ENCODE measurements at places on chromosomes 4 and X. TPM values are rescaled to one million over a fixed set of nuclear protein-coding genes. Genes with fewer than 3 reads are reported as not detected.

The NLGN4X gene
- 13.7 TPM for polyA plus RNA-seq

DNA sequence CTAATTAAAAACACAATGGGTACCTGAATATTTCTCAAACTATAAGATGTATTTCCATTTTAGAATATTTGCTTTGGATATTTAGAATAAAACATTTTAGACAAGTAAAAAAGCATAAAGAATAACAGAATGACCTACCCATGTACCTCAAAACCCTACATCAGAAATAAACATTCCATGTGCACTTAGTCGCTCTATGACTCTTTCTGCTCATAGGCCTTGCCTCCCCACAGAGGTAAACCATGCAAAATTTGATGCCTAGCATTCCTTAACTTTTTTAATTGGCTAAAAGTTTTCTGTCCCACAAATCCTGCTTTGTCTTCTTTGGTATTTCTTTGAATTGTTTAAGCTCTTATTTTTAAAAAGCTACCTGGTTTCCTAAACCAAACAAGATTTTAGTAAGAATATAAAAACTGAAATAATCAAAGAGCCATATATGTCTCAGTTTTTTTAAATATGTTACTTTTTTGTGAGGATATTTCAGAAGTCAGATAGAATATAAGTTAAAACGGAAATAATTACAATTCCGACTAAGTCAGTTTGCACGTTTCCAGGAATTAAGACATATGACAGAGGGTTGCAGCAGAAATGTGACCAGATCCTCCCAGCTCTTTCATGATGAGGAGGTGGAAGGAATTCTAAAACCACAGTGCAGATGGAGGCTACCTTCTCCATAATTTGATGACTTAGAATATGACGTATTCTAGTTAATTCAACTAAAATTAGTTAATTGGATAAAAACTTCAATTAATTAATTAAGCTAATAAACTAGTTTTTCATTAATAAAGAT lies 102.5 kb downstream of the FIP1L1 start:
- DNase-seq = no peak

DNA sequence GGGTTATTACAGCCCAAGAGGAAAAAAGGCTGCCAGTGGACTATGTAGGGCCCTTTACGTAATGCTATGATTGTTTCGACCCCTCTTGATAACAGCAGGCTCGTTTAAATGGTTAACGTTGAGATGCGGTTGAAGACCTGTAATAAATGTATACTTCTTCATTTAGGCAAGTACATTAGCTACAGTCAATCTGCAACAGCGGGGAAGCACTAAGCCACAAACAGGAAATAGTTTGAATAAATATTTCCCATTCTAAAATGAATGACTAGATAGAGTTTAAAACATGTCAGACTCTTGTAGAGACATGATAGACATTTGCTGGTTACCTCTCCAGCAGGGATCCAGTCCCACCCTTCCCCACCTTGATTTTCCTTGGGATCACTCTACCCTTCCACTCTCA lies 38.1 kb upstream of the STIM2 start:
- no peak for DNase-seq

The CFI gene
- polyA plus RNA-seq = 84.7 TPM

DNA sequence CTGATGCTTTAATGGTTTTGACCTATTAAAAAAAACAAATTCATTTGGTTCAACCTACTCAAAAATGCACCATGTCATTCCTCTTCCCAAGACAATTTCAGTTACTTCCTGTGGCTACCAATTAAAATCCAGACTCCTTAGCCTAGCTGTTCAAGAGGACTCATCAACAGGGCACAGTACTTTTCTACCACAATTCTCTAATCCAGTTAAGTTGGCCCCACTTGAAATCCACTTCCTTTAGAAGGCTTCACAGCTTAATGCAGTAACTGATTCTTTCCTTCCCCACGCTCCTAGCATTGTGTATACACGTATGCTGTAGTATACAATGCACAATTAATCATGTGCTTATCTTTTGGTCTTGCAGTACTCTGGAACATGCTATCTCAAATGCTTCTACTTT lies 129.8 kb downstream of the UGT8 start:
- no peak for DNase-seq

The RFC1 gene
- polyA plus RNA-seq = 79.7 TPM

GRCh38 chrX:122816288-122816687 lies 367.8 kb upstream of the GRIA3 start:
- DNase-seq = no peak

DNA sequence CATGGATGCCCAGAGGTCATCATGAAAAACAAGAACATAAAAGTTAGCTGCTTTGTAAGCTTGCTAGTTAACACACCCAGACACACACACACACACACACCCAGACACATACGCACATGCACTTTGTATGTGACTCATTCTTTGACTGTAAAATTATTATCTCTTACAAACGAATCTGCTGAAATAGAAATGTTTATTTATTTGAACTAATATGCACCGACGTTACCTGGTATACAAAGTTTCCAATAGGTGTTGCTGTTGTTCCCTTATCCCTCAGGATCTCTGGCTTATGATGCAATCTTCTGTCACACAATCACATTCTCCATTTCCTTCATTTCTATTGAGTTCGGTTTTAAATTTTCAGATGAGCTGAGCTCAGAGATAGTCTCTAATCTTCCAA lies 209.3 kb downstream of the PTTG2 start:
- DNase-seq = no peak

GRCh38 chr4:36269101-36269500 lies 12.3 kb upstream of the DTHD1 start:
- no peak for DNase-seq

- DNase-seq = no peak
These were observed 89.3 kb downstream of the APBB2 start for GRCh38 chr4:41124916-41125548.

All from right renal cortex interstitium (tissue), 3 donors.